ENCODE measurements at places on chromosomes 12 and 14.

DNA sequence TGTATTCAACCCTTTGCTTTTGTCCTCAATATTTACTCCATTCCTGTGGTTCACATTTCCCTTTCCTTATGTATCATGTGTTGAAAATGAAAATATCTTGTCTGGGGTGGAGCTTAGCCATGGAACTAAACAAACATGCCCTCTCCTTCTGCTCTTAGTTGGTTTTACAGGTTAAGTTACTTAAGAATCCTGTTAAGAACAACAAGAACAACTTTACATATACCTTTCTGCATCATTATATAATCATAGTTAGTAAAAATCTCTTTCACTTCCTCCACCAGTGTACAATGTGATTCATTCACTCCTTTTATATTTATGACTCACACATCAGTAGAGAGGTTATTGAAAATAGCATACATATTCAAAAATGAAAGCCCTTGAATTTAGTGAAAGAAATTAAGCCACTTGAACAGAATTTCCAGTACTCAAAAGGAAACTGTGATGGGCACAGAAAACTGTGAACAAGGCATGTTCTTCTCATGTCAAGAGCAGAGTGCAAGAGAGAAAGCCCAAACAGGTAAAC is 307.7 kb downstream of the CCDC91 start:
- peak; percentile 33 for DNase-seq

GRCh38 chr12:57481671-57482070 is 2.0 kb upstream of the ARHGAP9 start:
- no peak for DNase-seq

- DNase-seq, result no peak
Measured at GRCh38 chr14:36901861-36902260, 240.2 kb downstream of the PAX9 start.

- peak; percentile 87 for DNase-seq
Measured at GRCh38 chr12:27549801-27550652, 26.0 kb downstream of the PPFIBP1 start.

DNA sequence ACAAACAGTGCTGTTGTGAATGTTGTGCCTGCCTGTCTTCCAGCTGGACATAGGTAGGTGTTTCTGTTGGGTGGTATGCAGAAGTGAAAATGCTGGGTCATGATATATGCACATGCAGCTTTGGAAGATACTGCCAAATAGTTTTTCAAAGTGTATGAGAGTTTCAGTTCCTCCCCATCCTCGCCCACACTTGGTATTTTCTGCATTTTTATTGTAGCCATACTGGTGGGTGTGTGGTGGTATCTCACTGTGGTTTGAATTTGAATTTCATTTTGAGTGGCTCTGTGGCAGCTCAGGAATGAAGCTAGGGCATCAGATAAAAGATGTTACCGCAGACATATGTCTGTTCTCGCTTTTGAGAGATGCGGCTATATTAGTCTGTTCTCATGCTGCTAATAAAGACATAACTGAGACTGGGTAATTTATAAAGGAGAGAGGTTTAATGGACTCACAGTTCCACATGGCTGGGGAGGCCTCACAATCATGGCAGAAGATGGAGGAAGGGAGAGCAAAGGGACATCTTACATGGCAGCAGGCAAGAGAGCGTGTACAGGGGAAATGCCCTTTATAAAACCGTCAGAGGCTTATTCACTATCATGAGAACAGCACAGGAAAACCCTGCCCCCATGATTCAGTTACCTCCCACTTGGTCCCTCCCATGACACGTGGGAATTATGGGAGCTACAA is 183.1 kb downstream of the CAND1 start:
- DNase-seq, result peak; percentile 93

DNA sequence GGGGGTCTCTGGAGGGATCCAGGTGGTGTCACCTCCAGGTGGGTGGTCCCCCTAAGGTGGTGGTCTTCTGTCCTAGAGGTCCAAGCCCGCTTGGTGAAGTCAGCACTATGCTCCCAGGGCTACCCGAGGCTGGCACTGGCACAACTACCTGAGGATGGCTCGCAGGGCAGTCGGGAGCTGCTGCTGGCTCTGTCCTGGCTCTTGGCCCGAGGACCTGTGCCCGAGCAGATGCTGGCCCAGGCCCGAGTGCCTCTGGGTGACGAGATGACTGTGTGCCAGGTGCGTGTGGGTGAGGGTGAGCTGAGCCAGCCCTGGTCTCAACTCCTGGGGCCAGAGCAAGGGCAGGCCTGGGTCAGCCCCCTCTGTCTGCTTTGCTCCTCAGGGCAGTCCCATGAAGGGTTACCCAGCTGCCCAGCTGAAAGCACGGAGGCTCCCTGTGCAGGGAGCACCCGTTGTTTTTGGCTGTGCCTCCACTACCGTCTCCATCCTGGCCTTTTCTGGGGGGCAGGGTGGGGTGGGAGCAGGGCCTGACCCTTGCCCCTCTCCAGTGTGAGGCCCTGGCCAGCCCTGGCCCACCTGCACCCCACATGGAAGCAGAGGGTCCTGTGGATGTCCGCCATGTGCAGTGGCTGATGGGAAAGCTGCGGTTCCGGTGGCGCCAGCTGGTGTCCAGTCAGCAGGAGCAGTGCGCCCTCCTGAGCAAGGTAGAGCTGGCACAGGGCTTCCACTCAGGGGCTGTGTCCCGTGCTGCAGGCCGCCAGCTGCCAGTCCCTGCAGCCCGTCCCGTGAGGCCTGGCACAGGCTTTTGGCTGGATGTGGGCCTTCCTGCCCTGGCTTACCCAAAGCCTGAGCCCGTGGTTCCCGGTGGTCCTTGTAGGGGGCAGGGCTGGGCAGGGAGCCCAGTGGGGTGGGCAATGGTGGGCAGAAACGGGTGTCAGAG is 1.3 kb downstream of the TEDC1 start:
- DNase-seq, result no peak

- DNase-seq, result no peak
Measured at GRCh38 chr14:60789656-60790055, 55.1 kb downstream of the MNAT1 start.

GRCh38 chr14:74843653-74844052 is 32.3 kb downstream of the PROX2 start:
- DNase-seq, result no peak

DNA sequence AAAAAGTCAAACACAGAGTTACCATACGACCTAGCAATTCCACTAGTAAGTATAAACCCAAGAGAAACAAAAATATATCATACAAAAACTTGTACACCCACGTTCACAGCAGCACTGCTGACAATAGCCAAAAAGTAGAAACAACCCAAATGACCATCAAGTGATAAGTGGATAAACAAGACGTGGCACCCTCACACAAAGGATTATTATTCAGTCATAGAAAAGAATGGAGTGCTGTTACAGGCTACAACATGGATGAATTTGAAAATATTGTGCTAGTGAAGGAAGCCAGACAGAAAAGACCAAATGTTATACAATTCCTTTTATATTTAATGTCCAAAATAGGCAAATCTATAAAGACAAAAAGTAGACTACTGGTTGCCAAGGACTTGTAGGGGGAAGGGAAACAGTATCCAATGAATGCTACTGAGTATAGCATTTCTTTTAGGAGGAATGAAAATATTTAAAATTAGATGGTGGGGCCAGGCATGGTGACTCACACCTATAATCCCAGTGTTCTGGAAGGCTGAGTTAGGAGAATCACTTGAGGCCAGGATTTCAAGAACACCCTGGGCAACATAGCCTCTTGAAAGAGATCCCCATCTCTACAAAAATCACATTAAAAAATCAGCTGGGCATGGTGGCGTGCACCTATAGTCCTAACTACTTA is 41.9 kb downstream of the SPTLC2 start:
- DNase-seq, result no peak

DNA sequence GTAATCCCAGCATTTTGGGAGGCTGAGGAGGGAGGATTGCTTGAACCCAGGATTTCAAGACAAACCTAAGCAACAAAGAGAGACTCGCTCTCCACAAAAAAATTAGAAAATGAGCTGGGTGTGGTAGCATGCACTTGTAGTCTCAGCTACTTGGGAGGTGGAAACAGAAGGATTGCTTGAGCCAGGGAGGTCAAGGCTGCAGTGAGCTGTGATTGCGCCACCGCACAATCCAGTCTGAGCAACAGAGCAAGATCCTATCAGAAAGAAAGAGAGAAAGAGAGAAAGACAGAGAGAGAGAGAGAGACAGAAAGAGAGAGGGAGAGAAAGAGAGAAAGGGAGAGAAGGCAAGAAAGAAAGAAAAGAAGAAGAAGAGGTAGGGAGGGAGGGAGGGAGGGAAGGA is 37.0 kb downstream of the TDG start:
- DNase-seq, result no peak

DNA sequence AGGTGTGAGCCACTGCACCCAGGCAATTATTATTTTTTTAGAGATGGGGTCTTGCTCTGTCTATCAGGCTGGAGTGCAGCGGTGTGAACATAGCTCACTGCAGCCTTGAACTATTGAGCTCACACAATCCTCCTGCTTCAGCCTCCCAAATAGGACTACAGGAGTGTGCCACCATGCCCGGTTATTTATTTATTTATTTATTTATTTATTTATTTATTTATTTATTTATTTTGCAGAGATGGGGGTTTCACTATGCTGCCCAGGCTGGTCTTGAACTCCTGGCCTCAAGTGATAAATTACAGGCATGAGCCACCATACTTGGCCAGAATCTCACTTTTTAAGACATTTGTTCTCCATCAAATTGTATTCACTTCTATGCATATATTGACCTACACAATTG is 51.8 kb downstream of the SAV1 start:
- DNase-seq, result no peak

DNA sequence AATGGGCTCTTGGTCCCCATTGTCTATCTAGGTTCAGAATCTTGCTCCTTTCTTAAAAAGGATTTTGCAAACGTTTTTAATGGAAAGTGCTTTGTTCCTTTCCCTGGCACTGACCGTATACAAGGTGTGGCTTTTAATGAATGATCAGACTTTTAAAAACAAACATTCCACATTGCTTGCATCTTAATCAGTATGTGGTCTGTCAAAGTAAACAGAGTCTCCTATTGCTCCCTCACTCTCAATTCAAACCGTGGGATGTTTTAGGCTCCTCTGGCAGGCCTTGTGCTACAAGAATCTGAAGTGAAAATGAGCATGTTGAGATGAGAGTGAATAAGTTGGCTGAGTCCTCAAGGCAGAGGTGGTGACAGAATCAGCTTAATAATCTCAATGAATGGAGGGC is 107.0 kb downstream of the VRK1 start:
- no peak for DNase-seq

DNA sequence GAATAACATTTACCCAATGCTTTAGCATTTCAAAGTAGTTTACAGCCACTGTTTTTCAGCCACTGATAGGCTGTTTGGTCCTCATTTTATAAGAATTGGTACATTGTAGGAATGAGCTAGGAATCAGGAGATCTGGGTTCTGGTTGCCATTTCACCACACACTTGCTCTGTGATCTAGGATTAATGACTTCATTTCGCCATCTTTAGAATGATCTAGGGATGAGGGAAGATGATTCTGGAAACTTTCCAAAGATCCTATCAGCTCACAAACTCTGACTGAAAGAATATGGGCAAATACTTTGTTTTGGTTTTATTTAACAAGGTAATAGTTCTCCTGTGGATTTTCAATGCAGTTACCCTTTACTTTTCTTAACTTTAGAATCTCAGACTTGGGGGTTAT is 155.0 kb downstream of the GCH1 start:
- DNase-seq, result no peak

DNA sequence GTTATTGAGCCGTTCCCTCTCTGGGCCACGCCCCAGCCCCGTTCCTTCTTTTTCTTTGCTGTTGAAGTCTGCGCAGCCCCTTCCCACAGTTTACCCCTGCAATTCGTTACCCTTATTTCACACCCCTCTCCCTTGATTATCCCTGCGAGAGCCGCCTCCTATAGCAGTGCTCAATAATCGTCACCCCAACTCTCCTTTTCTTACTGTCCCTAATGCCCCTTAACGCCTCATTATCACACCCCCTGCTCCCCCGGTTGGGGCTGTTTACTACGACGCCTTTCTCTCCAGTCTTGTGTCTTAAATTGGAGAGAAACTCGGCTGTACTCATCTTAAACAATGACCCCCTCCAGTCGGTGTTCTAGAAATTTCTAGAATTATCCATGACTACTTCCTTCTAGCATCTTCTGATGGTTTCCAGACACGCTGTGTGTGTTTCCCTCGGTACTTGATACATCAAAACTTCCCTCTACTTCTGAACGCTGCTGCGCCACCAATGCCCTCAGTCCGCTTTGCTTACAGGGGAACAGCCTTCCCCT is 713 bp upstream of the FBXL14 start:
- no peak for DNase-seq

GRCh38 chr12:102568276-102568675 is 87.9 kb upstream of the IGF1 start:
- no peak for DNase-seq

DNA sequence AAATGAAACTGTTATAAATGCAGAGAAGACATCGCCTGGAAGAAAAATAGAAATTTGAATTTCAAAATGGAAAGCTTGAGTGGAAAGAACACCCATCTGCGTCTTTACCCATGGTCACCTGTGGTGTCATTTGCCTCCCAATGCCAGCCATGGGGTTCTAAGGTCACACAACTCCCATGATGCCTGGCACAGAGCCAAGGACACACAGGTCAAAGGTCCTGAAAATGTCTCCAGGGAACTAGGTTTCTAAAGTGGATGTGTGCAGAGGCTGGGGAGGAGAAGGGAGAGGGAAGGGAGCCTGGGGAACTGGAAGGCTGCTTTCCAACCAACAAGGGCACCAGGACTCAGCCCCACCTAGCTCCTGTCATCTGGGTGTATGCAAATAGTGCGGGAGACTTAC is 724.0 kb upstream of the TMEM132C start:
- no peak for DNase-seq

GRCh38 chr12:32947206-32948067 is 50.9 kb upstream of the PKP2 start:
- no peak for DNase-seq

DNA sequence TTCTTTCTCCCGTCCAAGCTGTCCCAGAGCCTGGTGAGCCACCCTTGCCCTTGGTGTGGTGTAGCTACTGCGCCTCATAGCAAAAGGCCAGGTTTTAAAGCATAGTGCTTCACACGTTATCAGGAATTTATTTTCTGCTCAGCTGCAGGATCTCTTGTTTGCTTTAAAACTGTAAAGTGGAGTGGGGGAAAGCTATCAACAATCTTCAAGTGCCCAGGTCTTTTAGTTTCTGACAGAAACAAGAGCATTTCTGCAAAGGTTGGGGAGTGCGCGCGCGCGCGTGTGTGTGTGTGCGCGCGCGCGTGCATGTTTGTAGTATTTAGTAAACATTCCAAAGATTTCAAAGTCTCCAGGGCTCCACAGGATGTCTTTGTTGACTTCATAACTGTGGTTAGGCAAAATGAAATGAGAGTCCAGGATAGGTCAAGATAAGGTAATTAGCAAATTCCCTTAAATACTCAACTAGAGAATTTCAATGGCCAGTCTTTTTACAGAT is 45.5 kb downstream of the EML1 start:
- DNase-seq, result no peak

- DNase-seq, result no peak
Measured at GRCh38 chr14:99408286-99408970, 72.2 kb downstream of the SETD3 start.

Data from inflammatory macrophage treated with lipopolysaccharide for 4 hours (primary cell).